Pulmonary artery endothelial cell (primary cell): ENCODE measurements at places on chromosomes 6 and 20.

- no peak for DNase-seq
These were observed 366.4 kb downstream of the BTBD9 start for GRCh38 chr6:38273325-38273724.

DNA sequence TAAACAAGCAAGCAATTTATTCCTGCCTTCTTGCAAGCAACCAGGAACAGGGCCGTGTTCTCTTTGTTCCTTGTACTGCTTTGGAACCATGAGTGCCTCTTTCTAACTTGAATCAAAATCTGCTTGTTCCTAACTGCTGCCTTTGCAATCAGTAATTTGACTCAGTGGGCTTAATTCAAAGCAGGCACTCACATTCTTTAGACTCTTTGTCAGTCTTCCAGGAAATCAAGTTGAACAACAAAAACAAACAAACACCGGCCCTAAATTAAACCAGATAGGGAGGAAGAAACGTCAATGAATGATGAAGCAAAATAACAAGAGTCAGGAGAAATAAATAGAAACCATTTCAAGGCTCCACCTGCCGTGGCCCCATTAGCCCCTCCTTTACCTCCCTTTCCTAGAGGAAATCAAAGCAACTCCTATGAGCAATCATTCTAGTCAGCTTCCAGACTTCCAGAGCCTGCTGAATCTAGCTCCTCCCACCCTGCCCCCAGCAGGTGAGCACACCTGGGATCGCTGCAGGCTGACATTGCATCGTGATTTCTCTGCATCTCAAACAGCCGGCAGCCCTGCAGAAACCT, 582.2 kb upstream of the FLRT3 start:
- DNase-seq = no peak

- no peak for DNase-seq
These were observed 120.4 kb downstream of the SYNDIG1 start for GRCh38 chr20:24589815-24590177.

GRCh38 chr20:19453862-19454261, 241.4 kb downstream of the SLC24A3 start:
- DNase-seq = no peak
